ENCODE measurements at places on chromosomes 4 and X.

GRCh38 chrX:17192106-17192505, 182.9 kb upstream of the NHS start:
- no peak for DNase-seq

DNA sequence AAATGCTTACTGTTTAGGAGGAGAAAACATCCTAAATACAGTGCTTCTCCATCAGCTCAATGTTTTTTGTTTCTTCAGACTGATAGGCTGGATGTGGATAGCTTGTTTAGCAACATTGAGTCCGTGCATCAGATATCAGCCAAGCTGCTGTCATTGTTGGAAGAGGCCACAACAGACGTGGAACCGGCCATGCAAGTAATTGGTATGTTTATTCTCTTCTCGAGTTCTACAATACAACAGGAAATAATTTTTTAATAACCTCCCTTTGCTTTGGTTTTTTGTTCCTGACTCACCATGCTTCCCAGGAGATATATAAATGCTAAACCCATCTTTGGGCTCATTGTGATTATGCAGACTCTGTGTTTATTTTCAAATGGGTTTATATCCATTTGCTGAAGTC, 60.9 kb downstream of the ARHGEF38 start:
- DNase-seq, result no peak

- no peak for DNase-seq
These were observed 17.4 kb downstream of the MTNR1A start for GRCh38 chr4:186537843-186538521.

DNA sequence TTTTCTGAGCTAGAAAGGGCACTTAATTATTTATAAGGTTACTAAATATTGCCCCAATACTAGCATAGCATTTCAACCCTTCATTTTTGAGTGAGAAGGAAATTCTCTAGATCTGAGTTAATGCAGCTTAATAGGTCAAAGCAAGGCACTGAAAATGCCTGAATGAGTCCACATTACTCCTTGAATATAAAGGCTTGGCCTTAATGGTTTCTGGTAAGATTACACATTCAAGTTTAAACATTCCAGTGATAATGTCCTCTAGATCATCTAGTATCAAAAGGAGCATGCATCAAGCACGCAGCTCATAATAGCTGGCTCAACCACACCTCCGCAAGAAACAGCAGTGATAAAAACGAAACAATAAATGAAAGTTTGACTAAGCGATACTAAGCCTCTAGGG, 87.5 kb downstream of the SPANXN3 start:
- no peak for DNase-seq

- no peak for DNase-seq
These were observed 25.7 kb downstream of the SLC9B2 start for GRCh38 chr4:103050736-103051436.

- DNase-seq, result no peak
These were observed 21.1 kb downstream of the CASP3 start for GRCh38 chr4:184628103-184628502.

DNA sequence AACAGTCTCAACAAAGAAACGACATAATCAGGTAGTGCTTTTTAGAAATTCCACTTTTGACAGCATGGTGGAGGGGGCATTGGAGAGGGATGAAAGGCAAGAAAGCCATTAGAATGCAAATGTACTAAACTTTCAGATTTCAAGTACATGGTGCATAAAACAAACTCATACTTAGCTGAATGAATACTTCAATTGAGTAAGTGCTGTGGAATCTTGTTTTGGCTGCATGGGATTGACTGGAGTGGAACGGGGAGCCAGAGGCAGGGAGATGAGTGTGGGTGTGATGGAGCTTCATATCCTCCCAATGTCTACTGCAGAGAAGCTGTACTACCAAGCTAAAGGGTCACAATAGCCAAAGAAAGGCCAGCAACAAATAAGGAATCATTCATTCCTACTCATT, 52.4 kb downstream of the USP46 start:
- no peak for DNase-seq

GRCh38 chr4:148438047-148438446, 4.2 kb downstream of the NR3C2 start:
- no peak for DNase-seq

GRCh38 chr4:109451544-109452273, 18.1 kb downstream of the SEC24B start:
- DNase-seq, result no peak

Data from T-helper 22 cell (primary cell).